ENCODE measurements at places on chromosomes 7 and 10.

- no peak for DNase-seq
Measured at GRCh38 chr7:57400531-57401155, 49.3 kb upstream of the ZNF716 start.

DNA sequence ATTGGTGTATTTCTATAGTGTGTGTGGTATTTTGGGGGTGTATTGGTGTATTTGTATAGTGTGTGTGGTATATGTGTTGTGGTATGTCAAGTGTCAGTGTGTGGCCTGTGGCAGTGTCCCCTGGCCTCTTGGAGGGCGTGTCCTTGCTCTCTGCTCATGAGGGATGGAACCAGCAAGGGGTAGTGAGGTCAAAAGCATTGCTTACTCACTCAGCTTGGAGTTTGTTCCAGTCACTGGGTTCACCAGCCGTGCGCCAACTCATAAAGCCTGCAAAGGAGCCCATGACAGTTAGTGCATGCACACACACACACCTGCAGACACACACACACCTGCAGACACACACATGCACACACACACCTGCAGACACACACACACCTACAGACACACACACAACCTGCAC lies 4.3 kb upstream of the TRPV6 start:
- DNase-seq, result no peak

GRCh38 chr10:34319197-34319846 lies 495.8 kb downstream of the PARD3 start:
- no peak for DNase-seq

GRCh38 chr10:46559231-46559671 lies 2.8 kb upstream of the GPRIN2 start:
- DNase-seq, result no peak

GRCh38 chr10:8543361-8544056 lies 489.0 kb downstream of the GATA3 start:
- DNase-seq, result no peak

DNA sequence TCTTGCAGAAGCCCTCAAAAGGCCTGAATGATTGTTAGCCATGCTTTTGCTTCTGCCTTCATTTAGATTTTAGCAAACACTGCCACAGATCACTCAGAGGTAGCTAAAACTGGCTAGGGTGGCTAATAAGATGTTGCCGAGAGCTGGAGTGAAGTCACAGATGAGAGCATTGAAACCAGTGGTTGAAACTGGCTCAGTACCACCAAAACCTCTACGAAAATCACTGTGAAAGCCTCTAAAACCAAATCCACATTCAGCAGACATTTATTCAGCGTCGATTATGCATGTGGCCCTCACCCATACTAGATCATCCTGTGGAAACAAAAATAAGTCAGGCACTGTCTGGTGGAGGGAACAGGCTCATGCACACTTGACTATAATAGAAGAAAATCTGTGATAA lies 50.8 kb downstream of the PIK3CG start:
- DNase-seq, result no peak

- no peak for DNase-seq
Measured at GRCh38 chr7:33130184-33130583, 820 bp downstream of the BBS9 start.

GRCh38 chr7:124101173-124101768 lies 68.4 kb upstream of the TMEM229A start:
- DNase-seq, result no peak

DNA sequence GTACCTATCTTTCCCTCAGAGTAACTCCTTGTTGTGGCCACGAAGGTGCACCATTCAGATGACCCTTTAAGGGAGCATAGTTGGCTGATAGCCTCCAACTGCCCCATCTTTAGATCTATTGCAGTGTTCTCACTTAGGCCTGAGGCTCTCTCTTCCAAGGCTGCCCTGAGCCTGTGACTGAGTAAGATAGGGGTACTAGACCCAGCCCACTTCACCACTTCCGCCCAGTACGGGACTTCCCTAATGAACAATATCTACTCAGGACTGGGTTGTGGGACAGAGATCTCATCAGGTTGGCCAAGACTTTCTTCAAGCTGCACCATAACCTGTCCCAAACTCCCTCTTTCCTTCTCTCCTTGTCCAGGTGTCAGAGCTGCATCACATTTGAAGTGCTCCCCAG lies 5.7 kb upstream of the GNAI1 start:
- no peak for DNase-seq

GRCh38 chr7:28277364-28277763 lies 96.8 kb upstream of the JAZF1 start:
- no peak for DNase-seq

GRCh38 chr7:13829914-13830900 lies 159.3 kb downstream of the ETV1 start:
- no peak for DNase-seq

DNA sequence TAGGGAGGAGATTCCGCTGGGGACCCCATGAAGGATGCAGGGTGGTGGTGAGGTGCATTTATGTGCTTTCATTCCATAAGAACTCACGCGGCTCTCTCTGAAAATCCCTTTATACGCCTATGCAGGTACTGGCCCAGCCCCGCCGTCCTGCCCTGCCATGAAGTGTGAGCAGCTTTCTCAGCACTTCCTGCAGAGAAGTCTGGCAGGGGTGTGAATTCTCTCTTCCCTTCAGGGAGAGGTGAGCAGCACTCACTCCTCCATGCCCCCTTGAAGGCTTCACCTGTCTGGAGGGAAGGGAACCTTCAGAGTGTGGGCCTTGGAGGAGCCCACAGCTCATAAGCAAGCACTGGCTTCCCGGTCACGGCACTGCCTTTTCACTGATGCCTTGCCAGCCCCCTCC lies 34.0 kb downstream of the PPP2R2D start:
- DNase-seq, result no peak

DNA sequence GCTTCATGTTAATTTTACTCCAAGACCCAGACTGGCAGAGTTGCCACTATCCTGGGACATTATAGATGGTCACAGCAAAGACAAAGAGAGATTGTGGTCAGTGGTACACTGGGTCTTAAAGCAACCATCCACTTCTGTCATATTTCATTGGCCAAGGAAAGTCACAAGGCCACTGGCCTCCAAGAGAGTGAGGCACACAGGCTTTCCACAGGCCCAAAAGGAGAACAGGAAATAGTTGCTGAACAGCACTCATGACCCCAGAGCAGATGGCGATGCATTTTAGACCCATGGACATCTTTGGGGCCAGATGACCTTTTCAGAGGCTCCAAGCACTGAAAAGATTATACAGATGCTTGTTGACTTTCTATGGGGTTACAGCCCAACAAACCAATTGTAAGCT lies 97.4 kb downstream of the ARID5B start:
- DNase-seq, result no peak

GRCh38 chr7:132653366-132653930 lies 77.2 kb upstream of the PLXNA4 start:
- no peak for DNase-seq

DNA sequence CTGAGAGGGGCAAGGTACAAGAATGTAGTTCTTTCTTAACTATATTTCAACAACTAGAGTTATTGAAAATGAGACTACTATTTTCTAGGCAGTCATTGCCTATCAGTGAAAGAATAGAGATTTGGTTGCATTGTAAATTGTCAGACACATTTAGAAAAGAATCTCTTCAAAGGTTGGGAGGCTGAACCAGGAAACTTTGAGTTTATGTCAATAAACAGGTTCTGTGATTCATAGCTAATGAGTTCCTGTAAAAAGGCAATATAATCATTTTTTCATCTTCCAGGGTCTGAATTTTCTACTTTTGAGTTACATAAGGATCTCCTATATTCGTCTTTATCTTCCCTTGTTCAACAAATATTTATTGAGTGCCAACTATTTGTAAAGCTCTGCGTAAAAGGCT lies 47.1 kb downstream of the MAGI2 start:
- no peak for DNase-seq

DNA sequence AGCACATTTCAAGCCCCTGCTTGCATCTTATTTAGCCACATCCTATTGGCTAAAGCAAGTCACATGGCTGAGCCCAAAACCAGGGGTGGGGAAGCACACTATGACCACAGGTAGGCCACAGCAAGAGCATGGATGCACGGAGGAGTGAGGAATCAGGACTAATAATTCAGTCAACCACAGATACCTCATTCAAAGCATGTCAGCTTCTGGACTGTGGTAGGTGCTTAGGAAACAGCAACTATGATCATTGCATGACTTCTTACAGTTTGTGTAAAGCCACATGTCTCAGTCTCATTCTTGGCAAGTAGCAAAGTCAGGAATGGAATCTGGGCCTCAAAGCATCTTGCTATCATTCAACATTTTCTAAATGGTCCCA lies 79.0 kb upstream of the EMX2 start:
- no peak for DNase-seq

GRCh38 chr7:139362302-139362701 lies 2.6 kb downstream of the LUC7L2 start:
- DNase-seq, result no peak

GRCh38 chr10:88961266-88961665 lies 8.7 kb upstream of the ACTA2 start:
- no peak for DNase-seq

DNA sequence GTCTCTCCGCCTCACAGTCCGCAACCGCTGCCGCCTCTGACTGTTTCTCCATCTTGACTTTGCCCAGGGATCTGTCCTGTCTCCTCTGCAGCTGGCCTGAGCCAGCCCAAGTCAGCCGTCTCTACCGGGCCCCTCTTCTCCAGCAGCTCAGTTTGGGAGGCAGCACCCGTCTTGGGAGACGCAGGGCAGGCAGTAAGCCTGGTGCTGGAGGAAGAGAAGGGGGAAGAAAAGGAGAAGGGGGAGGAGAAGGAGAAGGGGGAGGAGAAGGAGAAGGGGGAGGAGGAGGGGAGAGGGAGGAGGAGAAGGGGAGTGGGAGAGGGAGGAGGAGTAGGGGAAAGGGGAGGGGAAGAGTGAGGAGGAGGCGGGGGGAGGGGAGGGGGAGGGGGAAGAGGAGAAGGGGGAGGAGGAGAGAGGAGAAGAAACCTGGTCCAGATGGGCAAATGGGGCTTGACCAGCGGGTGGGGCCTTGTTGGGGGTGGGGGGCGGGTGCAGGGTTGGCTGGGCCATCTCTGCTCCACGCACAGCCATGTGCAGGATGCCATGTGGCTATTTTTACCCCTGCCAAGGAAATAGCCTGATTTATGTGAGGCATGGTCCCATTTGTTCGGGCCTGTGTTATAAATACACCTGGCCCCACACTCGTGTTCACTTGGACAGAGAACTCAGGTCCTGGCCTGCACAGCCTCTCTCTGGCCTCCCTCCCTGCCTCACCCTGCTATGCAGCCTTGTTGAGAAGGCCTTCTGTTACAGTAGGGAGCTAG lies 35.9 kb upstream of the FZD9 start:
- DNase-seq, result peak; percentile 35

DNA sequence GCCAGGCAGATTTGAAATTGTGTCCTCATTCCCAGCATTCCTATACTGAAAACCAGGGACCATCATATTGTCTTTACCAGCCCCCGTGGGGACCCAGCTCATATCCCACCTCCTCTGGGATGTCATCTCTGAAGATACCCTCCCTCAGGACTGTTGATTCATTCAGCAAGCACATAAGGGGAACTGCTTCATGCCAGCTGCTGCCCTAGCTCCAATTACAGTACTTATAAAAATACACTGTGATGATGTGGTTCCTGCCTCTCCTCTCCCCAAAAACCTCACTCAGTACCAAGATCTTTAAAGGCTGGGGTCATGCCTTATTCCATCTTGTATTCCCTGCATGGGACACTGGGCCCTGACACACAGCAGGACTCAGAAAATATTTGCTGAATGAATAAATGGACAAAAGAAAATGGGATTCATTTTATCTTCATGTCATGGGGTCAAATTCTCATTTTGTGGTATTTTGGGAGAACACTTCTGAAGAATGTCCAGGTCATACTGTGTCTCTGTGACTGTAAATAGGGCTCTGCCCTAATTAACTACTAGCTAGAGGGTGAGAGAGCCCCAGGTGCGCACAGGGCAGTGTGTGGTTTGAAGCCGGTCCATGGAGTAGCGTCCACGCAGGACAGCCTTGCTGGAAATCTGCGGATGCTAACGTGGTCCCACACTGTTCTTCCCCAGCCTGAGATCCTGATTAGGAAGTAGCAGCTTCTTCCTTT lies 29.0 kb upstream of the DAGLB start:
- DNase-seq, result no peak

DNA sequence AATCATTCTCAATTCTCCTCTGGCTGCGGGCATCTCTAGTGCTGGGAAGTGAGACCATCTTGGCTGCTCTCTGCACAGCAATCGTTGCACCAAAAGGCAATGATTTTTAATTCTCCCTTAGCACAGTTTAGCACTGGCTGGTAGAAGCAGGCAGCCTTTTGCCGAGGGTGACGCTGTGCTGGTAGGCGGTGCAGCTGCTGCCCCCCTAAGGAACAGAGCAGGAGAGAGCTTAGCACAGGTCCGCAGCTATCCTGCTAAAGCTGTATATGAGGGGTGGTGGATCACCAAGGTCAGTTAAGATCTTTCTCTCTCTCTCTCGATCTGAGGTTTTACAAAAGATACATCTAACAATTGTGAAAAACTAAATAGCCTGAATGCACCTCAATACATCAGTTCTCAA lies 390.1 kb downstream of the GATA3 start:
- peak; percentile 82 for DNase-seq

DNA sequence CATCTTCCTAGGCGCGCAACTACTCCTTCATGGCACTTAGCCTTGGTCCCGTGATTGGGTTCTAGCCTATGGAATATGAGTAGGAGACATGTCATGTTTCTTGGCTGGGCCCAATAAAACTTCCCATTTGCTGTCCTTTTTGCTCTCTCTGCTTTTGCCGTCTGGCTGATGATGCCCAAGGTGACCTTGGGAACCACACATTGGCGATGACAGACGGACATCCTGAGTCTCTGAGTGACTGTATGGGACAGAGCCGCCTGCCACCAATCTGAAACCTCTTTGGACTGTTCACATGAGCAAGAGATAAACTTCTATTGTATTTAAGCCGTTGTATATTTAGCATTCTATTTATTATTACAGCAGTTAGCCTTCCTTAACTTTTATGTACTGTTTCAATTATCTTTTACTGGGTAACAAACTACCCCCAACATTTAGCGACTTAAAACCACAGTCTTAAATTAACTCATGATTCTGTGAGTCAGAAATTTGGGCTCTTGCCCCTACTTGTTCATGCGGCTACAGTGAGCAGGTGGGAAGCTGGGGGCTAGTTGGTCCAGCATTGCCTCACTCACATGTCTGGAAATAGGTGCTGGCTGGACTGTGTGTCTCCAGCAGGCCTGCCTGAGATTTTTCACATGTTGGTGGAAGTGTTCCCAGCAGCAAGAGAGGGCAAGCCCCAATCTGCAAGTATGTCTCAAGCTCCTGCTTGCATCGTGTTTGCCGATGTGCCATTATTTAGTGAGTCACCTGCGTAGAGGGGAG lies 71.7 kb downstream of the NOD1 start:
- DNase-seq, result no peak
